ENCODE measurements at places on chromosomes 3 and 15. TPM values are rescaled to one million over a fixed set of nuclear protein-coding genes. Genes with fewer than 3 reads are reported as not detected.

DNA sequence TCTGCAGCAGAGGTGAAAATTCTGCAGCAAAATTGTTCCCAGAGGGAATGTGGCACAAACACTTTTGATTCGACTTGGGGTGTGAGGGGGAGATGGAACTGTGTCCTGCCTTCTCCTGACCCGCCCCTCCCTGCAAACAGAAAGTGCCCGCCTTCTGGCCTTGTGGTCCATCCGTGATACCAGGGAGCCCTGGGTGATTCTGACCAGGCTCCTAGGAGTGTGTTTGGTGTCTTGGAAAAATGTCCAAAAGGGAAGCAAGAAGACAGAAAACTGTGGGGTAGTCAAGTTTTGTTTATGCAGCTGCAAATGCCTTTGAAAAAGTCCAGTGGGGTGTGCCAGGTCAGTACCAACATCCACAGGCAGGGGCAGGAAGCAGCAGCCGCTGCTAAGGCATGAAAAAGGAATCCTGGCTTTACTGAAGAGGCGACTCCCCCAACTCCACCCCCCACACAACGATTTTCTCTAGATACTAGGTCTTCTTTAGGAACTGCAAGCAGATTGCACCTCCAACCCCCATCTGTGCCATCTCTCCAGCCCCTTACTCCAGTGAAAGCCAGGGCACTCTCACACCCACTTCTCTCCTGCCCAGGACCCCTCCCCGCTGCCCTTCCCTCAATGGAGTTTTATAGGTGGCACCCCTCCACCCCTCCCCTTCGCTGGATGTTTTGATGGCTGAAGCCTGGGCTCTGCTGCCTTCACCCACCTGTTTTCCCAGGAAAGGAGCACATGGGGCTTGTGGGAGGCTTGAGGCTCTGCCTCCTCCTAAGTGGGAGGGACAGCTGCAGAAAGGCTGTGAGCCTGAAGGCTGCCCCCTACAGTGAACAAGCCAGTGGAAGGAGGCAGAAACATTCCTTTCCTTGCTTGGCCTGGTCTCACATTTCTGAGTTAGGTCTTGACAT lies 82.4 kb upstream of the HERC1 start:
- DNase-seq: peak; percentile 31

- no peak for DNase-seq
Observed at GRCh38 chr3:18964640-18965039, 183.7 kb upstream of the KCNH8 start.

DNA sequence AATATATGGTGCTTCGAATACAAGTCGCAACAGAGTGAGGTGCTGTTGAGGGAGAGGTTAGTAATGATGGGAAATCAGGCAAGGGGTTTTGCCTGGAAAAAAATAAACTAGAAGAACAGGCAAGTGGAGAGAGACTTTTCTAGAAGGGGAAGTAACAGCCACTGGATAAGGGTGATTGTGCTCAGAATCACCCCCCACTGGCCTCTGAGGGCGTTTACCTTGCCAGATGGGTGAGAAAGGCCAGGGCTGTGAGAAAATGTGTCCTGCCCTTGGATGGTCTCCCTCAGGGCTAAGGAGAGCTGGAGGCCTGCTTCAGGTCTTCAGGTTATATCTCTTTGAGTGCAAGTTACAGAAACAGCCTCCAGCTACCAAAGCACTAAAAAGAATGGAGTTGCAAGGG lies 151.8 kb downstream of the MEX3B start:
- no peak for DNase-seq

The OXTR gene
- total RNA-seq: 1.5 TPM

The TRIM42 gene
- total RNA-seq: not detected

The CILP gene
- 1.1 TPM for total RNA-seq
